ENCODE measurements at places on chromosomes 4 and X. TPM values are rescaled to one million over a fixed set of nuclear protein-coding genes. Genes with fewer than 3 reads are reported as not detected.
A peak's percentile ranks its signal among the peaks of the same experiment; 100 is the strongest.

- peaks cover 2% of the 10 kb centered on the region for H3K4me1 ChIP-seq
- no peaks in the 10 kb centered on the region for H3K27me3 ChIP-seq
- peaks cover 8% of the 10 kb centered on the region for H3K36me3 ChIP-seq
- no peak overlapping the region for H3K27ac ChIP-seq
- H3K4me3 ChIP-seq = no peak overlapping the region
Measured at GRCh38 chr4:2142630-2143427, 83.7 kb downstream of the NAT8L start.

GRCh38 chr4:604131-604530 lies 21.2 kb upstream of the PDE6B start:
- DNase-seq = no peak
- no peaks in the 10 kb centered on the region for H3K36me3 ChIP-seq

- no peak overlapping the region for H3K27ac ChIP-seq
- no peaks in the 10 kb centered on the region for H3K36me3 ChIP-seq
- peak overlapping the region; percentile 51 for H3K4me3 ChIP-seq
- peaks cover 21% of the 10 kb centered on the region for H3K4me1 ChIP-seq
- peak; percentile 46 for DNase-seq
Measured at GRCh38 chrX:39688576-39689375, 409.0 kb downstream of the BCOR start.

The SPOCK3 gene
- total RNA-seq = 2.7 TPM

- no peak for DNase-seq
- H3K36me3 ChIP-seq = peaks cover 29% of the 10 kb centered on the region
- no peak overlapping the region for H3K27ac ChIP-seq
- no peaks in the 10 kb centered on the region for H3K4me1 ChIP-seq
Measured at GRCh38 chr4:79121875-79122358, 182.7 kb upstream of the PAQR3 start.

The TEC gene
- total RNA-seq = 3.5 TPM

GRCh38 chr4:168634276-168634802 lies 137.5 kb downstream of the PALLD start:
- H3K27me3 ChIP-seq = no peaks in the 10 kb centered on the region
- peak overlapping the region; percentile 87 for H3K4me3 ChIP-seq
- H3K36me3 ChIP-seq = peaks cover 3% of the 10 kb centered on the region
- peak overlapping the region; percentile 98 for H3K27ac ChIP-seq

The ARHGAP6 gene
- total RNA-seq = 5.3 TPM

The FAM156B gene
- 18.5 TPM for total RNA-seq

DNA sequence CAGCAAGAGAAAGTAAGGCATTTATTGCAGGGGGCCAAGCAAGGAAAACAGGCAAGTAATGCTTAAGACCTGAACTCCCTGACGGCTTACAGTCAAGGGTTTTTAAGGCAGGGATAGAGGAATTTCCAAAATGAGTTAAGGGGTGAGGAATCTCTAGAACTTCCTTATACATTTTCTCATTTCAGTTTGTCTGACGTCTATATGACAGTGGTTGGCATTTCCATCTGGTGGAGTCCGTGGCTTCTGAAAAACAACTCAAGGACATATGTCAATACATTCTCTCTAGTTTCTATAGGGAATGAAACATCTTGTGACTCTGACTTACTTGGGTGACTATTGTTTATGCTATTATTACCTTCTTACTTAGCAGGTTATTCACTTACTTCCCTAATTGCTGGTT lies 19.3 kb upstream of the GUCY2F start:
- H3K36me3 ChIP-seq = no peaks in the 10 kb centered on the region
- no peak overlapping the region for H3K4me3 ChIP-seq
- H3K27me3 ChIP-seq = peaks cover 24% of the 10 kb centered on the region
- DNase-seq = no peak

GRCh38 chr4:57053508-57053907 lies 56.7 kb downstream of the IGFBP7 start:
- DNase-seq = no peak
- peaks cover 18% of the 10 kb centered on the region for H3K4me1 ChIP-seq

The CFP gene
- total RNA-seq = 0.99 TPM

The VCX3B gene
- not detected for total RNA-seq

- H3K4me3 ChIP-seq = peak overlapping the region; percentile 86
- peaks cover 1% of the 10 kb centered on the region for H3K36me3 ChIP-seq
- H3K27ac ChIP-seq = peak overlapping the region; percentile 89
- peaks cover 14% of the 10 kb centered on the region for H3K4me1 ChIP-seq
- DNase-seq = no peak
Measured at GRCh38 chrX:109732017-109732801, 848 bp downstream of the ACSL4 start.

The RGN gene
- 1.2 TPM for total RNA-seq

The ELMOD2 gene
- total RNA-seq = 45.6 TPM

- no peaks in the 10 kb centered on the region for H3K36me3 ChIP-seq
- H3K4me3 ChIP-seq = no peak overlapping the region
- H3K4me1 ChIP-seq = peaks cover 10% of the 10 kb centered on the region
- no peak overlapping the region for H3K27ac ChIP-seq
- no peak for DNase-seq
- no peaks in the 10 kb centered on the region for H3K27me3 ChIP-seq
Measured at GRCh38 chr4:72467633-72468032, 101.4 kb downstream of the ADAMTS3 start.

The PRR32 gene
- total RNA-seq = not detected

- peaks cover 10% of the 10 kb centered on the region for H3K4me1 ChIP-seq
- peaks cover 21% of the 10 kb centered on the region for H3K27me3 ChIP-seq
- no peak overlapping the region for H3K27ac ChIP-seq
- no peak overlapping the region for H3K4me3 ChIP-seq
Measured at GRCh38 chr4:7368296-7368695, 66.4 kb downstream of the PSAPL1 start.

The SERPINA7 gene
- total RNA-seq = not detected

- H3K27me3 ChIP-seq = peaks cover 11% of the 10 kb centered on the region
- peaks cover 47% of the 10 kb centered on the region for H3K4me1 ChIP-seq
- no peak overlapping the region for H3K27ac ChIP-seq
- H3K4me3 ChIP-seq = no peak overlapping the region
- DNase-seq = no peak
- no peaks in the 10 kb centered on the region for H3K36me3 ChIP-seq
Measured at GRCh38 chrX:132486599-132487178, 2.1 kb downstream of the MBNL3 start.

The MAGEA4 gene
- not detected for total RNA-seq

GRCh38 chr4:8911316-8912088 lies 39.9 kb upstream of the HMX1 start:
- DNase-seq = peak; percentile 36
- H3K4me3 ChIP-seq = no peak overlapping the region
- no peaks in the 10 kb centered on the region for H3K36me3 ChIP-seq
- peaks cover 46% of the 10 kb centered on the region for H3K27me3 ChIP-seq
- H3K27ac ChIP-seq = no peak overlapping the region

DNA sequence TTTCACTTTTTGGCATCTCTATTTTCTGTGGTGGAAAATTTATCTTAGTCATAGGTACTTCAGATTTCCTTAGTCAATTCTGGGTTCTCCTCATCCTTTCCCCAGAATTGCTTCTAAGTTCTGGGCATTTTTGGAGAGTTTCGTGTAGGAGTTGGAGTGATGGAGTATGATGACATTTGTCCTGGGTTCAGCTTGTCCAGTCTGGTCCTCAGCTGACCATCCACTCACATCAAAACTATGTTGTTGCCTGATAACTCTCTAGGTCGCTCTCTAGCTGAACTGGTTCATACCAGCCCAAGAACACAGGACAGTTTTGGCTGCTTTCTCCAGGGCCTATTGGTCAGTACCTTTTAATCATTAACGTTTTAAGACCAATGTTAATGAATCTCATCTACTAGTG lies 13.2 kb downstream of the PTTG2 start:
- H3K27ac ChIP-seq = no peak overlapping the region
- no peak overlapping the region for H3K4me3 ChIP-seq
- H3K36me3 ChIP-seq = peaks cover 1% of the 10 kb centered on the region
- DNase-seq = no peak

- DNase-seq = no peak
- peaks cover 29% of the 10 kb centered on the region for H3K27me3 ChIP-seq
- peak overlapping the region; percentile 97 for H3K4me3 ChIP-seq
- no peaks in the 10 kb centered on the region for H3K36me3 ChIP-seq
- peak overlapping the region; percentile 97 for H3K27ac ChIP-seq
Measured at GRCh38 chr4:139555705-139556070, 331 bp downstream of the SETD7 start.

- H3K4me3 ChIP-seq = no peak overlapping the region
- H3K4me1 ChIP-seq = peaks cover 11% of the 10 kb centered on the region
- no peaks in the 10 kb centered on the region for H3K36me3 ChIP-seq
- no peak for DNase-seq
- H3K27ac ChIP-seq = no peak overlapping the region
Measured at GRCh38 chr4:11297201-11297600, 131.5 kb downstream of the HS3ST1 start.

- H3K27ac ChIP-seq = no peak overlapping the region
- peaks cover 28% of the 10 kb centered on the region for H3K4me1 ChIP-seq
- H3K36me3 ChIP-seq = no peaks in the 10 kb centered on the region
- DNase-seq = peak; percentile 17
Measured at GRCh38 chr4:2799971-2800690, 7.2 kb downstream of the SH3BP2 start.

The CENPVL1 gene
- 0.31 TPM for total RNA-seq

GRCh38 chrX:130916636-130917422 lies 13.8 kb upstream of the ENOX2 start:
- H3K27ac ChIP-seq = no peak overlapping the region
- no peak overlapping the region for H3K4me3 ChIP-seq
- H3K27me3 ChIP-seq = peaks cover 54% of the 10 kb centered on the region
- H3K36me3 ChIP-seq = no peaks in the 10 kb centered on the region
- DNase-seq = peak; percentile 59
- no peaks in the 10 kb centered on the region for H3K4me1 ChIP-seq

DNA sequence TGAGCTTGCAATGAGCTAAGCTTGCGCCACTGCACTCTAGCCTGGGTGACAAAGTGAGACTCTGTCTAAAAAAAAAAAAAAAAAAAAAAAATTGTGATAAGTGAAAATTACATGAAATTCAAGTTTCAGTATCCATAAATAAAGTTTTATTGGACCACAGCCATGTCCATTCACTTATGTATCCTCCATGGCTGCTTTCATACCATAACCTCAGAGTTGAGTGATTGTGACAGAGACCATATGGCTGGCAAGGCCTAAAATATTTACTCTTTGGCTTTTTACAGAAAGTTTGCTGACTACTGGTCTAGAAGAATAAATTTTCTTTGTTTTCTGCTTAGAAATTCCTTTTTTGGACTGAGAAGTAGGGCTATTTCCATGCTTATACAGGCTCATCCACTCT lies 11.8 kb upstream of the SHISA3 start:
- no peak for DNase-seq
- H3K4me3 ChIP-seq = no peak overlapping the region
- H3K4me1 ChIP-seq = peaks cover 3% of the 10 kb centered on the region
- no peaks in the 10 kb centered on the region for H3K36me3 ChIP-seq

The NPNT gene
- total RNA-seq = 68.6 TPM

GRCh38 chrX:149762696-149763614 lies 10.9 kb upstream of the HSFX1 start:
- DNase-seq = no peak
- no peak overlapping the region for H3K4me3 ChIP-seq
- H3K36me3 ChIP-seq = no peaks in the 10 kb centered on the region
- no peaks in the 10 kb centered on the region for H3K4me1 ChIP-seq

DNA sequence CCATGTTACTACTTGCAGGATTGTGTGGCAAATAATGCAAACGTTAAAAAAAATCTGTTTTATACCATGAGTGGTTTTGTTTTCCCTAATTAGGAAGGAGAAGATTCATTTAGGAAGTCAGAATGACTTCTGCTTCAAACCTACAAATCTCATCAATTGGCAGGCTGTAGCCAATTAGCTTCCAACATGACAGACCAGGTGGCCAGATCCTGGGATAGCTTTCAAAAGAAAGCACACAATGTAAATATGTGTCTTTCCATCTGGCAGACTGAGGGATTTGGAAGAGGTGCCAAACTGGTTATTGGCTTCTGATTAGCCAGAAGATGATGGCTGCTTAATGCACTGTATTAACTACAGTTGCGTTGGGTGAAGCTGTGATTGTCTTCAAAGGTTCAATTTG lies 432.8 kb downstream of the ANKRD50 start:
- DNase-seq = no peak
- no peaks in the 10 kb centered on the region for H3K27me3 ChIP-seq
- H3K36me3 ChIP-seq = no peaks in the 10 kb centered on the region
- H3K27ac ChIP-seq = no peak overlapping the region

Data from mesothelial cell of epicardium (in vitro differentiated cells).